ENCODE measurements at places on chromosomes 7 and 10.

- DNase-seq, result no peak
These were observed 61.6 kb downstream of the NHLRC2 start for GRCh38 chr10:113916053-113916452.

GRCh38 chr7:99021941-99022560 lies 121.9 kb downstream of the SMURF1 start:
- DNase-seq, result no peak

DNA sequence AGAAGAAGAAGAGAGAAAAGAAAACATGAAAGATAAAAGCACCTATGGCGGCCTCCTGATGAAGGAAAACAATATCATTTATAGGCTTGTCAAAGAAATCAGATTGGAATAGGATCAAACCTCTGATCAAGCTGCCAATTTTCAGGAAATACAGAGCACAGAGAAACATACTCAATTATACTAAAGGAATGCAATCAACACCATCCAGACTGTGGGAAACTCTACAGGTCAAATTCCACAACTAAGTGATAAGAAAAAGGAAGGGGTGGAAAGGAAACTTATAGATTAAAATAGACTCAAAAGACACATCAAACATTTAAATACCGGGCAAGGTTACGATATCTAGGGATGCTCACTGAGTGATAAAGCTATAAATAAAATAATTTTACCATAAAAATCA lies 39.3 kb downstream of the AOAH start:
- DNase-seq, result no peak

DNA sequence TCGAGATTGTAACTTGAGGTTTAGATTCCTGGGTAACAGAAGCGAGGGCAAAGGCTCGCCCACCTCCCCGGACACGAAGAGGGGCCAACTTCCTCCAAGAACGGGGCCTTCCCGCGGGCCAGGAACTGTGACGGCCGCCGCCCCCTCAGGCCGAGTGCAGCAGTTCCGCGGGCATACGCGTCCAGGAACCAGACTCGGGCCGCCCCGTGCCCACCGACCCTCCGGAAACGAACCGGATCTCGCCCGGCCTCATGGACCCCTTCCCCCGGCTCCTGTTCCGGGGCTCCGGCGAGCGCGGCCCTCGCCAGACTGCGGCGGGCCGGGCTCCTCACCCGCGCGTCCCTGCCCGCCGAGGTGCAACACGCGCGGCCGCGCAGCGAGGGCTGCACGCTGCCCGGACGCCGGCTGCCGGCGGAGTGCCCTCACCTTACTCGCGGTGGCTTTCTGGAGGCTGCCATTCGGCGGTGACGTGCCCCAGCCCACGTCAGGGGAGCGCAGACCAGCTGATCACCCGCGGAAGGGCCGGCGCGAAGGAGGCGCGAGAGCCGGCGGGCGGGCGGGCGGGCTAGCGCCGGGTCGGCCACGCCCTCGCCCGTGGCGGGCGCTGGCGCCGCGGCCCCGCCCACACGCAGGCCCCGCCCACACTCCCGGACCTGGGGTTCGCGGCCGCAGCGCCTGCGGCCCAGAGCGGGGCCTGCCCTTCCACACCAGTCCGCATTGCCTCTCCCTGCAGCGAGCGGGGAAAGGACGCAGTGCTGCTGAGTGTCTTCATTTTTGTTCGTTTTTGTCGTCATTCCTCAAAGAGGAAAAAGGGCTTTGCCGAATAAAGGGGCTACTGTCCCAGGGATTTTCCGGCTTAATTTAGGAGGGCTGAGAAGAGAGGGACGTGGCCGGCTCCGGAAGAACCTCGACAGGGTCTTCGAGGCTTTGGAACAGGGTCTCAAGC lies at the start of gene XPNPEP1:
Gene XPNPEP1, minus strand, starts transcription at position 536 of the 946 bp plus-strand sequence. Its CDS starts 78 bp downstream, at position 458.
- DNase-seq, result peak; percentile 87

Data from CD4-positive, alpha-beta T cell treated with Interleukin-17A for 4 hours (primary cell).